ENCODE measurements at places on chromosomes 6 and 20.

GRCh38 chr6:138586638-138587037, 87.3 kb upstream of the NHSL1 start:
- DNase-seq: no peak

DNA sequence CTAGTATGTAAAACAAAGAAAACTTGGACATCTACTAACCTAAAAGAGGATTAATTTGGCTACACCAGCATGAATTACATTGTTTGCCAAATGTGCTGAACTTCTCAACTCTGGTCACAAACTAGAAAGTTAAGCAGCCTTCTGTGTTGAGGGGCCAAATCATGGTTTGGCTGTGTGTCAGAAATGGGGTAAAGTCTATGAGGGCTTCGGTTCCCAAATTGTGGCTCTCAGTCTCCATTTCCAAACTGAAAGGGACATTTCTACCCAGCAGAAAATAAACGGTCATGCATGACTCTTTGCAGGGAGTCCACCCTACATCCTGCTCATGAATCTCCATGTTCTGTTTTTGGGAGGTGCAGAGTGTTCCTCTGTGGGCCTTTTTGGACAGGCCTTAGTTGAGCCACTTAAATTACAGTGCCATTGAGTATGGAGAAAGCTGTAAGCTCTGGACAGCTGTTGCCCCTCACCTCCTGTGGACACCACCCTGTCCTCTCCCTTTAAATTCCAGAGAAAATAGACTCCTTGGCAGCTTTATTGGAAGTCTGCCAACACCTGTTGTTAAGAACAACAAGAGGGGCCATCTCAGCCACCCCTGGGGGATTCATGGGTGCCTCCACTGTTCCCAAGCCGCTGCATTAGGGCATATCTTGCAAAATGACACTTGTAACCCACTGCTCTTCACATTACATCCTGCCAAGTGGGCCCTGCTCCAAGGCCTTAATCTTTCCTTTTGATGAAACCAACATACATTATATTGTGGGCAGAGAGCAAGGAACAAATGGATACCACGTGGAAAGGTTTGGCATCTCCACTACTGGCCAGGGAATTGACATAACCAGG, 27.5 kb upstream of the SNRPC start:
- no peak for DNase-seq

DNA sequence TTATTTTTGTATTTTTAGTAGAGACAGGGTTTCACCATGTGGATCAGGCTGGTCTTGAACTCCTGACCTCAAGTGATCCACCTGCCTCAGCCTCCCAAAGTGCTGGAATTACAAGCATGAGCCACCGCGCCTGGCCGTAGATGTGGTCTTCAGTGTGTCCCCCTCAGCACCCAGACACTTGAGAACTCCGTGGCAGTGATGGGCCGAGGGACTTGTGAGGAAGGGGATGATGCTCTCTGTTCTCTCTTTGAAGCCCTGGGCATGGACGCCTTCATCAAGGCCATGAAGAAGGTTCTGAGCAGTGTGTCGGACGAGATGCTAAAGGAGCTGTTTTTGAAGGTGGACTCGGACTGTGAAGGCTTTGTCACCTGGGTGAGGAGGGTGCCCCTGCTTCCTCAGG, 16.9 kb downstream of the EFCAB8 start:
- DNase-seq: no peak

DNA sequence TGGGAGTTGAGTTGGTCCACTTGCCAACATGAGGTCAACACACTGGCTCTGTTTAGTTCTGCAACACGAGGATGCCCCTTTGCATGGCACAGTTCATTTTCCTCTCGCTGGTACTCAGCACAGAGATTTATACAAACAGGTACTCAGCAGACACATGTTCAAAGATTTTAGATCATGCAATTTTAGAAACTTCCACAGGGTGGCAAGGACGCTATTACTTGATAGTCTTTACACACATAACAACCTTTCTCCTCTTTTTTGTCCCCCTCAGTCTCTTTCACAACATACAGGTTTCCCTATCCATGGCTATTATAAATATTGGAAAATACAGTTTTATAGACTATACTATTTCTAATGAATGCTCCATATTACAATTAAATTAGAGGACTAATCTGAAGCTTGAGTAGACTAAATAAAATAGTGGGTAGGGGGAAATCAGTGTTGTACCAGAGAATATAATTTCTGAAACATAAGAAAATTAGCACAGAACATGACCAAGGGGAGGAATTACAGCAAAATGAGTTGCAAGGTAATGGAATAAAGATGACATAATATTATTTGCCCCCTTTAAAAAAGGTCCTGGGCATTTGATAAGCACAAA, 331.8 kb upstream of the BTBD3 start:
- no peak for DNase-seq

DNA sequence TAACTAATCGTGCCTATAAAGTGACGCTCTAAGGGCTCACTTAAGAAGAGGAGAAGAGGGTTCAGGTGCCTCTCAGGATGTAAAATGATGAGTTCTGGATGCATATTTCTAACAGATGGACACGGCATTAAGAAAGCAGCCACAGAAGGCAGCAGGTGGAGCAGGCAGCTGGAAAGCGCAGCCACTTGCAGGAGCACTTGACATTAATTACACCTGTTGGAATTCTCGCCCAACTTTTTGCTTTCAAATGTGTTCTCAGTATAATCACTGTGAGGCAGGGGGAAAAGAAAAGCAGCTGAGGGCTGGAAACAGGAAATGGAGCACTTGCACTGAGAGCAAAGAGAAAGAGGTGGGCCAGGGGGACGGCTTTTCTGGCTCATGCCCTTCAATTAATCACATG, 164.2 kb downstream of the NKAIN2 start:
- no peak for DNase-seq

- DNase-seq: no peak
Observed at GRCh38 chr6:26290941-26291340, 74.1 kb upstream of the BTN3A2 start.

DNA sequence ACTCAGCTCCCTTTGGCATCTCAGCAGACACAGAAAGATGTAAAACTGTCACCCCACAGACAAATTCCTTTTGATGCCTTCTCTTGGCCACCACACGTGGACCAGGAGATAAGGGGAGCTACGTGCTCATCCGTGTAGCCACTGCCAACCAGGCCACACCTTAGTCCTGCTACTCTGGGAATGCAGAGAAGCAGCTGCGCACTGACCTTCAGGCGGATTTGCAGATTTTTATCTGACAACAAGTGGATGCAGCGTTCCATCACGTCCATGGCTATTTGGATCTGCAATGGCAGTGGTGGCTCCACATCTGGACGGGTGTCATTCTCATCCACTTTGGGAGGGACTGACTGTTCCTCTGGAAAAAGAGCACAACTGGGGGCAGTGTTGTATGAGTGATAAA, 30.8 kb downstream of the TTI1 start:
- DNase-seq: no peak

DNA sequence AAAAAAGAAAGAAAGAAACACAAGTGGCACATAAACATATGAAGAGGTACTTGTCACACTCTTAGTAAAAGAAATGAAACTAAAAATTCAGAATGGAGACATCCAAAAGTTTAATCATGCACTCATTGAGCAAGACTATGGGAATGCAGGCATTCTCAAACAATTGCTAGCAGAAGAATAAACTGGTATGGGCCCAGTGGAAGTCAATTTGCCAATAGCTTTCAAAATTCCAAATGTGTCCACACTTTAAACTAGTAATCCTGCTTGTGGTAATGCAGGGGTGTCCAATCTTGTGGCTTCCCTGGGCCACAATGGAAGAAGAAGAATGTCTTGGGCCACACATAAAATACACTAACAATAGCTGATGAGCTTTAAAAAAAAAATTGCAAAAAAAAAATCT, 97.4 kb downstream of the EPB41L2 start:
- DNase-seq: no peak

- DNase-seq: no peak
Observed at GRCh38 chr20:48816282-48817205, 11.3 kb downstream of the PREX1 start.

GRCh38 chr6:106360410-106360988, at the start of gene CRYBG1:
CRYBG1 (plus strand) TSS chr6:106360717; CDS start chr6:106360909, 192 bp downstream.
- peak; percentile 54 for DNase-seq

GRCh38 chr6:145042559-145042958, 692.8 kb downstream of the EPM2A start:
- no peak for DNase-seq

- no peak for DNase-seq
Observed at GRCh38 chr6:27415898-27416297, 27.3 kb downstream of the ZNF391 start.

GRCh38 chr6:89436226-89436625, 3.3 kb downstream of the ANKRD6 start:
- DNase-seq: no peak

GRCh38 chr6:29919506-29920445, 22.6 kb upstream of the HLA-A start:
- DNase-seq: no peak

GRCh38 chr6:21594416-21595281, 1.1 kb downstream of the SOX4 start:
- no peak for DNase-seq

DNA sequence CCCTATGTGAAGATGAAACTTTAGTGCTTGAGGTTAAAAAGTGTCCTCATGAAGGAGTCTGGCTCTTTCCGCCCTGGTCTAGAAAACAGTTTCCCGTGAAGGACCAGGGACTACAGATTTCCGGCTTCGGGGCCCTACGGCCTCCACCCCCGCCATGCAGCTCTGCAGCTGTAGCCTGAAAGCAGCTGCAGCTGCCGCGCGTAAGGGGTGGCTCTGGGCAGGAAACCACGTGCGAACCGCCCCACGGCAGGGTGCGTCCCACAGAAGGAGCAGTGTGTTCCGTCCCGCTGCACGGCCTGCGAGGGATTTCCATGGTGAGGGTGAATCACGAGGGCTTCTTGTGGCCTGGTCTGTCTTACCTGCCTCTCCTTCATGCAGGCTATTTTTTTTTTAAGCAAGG, 117.0 kb downstream of the ERMARD start:
- DNase-seq: peak; percentile 55

- no peak for DNase-seq
Observed at GRCh38 chr20:47810721-47811347, 25.6 kb upstream of the SULF2 start.
